ENCODE measurements at places on chromosomes 11 and 22.

- DNase-seq = no peak
These were observed 24.7 kb downstream of the GTPBP1 start for GRCh38 chr22:38730411-38730871.

GRCh38 chr11:923691-924405 lies 1.8 kb upstream of the AP2A2 start:
- no peak for DNase-seq

DNA sequence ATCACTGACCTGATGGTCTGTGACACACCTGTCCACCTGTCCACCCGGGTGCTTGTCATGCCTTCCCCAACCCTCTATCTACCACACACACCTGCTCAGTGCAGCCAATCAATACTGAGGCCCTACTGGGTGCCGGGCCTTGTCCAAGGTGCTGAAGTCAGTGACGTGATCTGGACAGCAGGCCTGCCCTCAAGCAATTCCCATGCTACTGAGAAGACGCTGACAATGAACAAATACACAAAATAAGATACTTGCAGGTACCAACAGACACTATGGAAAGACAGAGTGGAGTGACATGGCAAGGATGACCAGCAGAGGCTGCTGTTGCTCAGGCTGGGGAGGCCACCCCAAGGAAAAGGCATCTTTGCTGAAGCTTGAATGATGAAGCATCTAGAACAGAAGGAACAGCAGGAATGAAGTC lies 21.2 kb downstream of the PLAAT3 start:
- no peak for DNase-seq

- DNase-seq = no peak
These were observed 113.4 kb downstream of the TRPC6 start for GRCh38 chr11:101470419-101470818.

GRCh38 chr22:47023871-47024270 lies 261.4 kb downstream of the TBC1D22A start:
- no peak for DNase-seq

All from T-helper 2 cell (primary cell).